ENCODE measurements at places on chromosomes 5 and 9.

DNA sequence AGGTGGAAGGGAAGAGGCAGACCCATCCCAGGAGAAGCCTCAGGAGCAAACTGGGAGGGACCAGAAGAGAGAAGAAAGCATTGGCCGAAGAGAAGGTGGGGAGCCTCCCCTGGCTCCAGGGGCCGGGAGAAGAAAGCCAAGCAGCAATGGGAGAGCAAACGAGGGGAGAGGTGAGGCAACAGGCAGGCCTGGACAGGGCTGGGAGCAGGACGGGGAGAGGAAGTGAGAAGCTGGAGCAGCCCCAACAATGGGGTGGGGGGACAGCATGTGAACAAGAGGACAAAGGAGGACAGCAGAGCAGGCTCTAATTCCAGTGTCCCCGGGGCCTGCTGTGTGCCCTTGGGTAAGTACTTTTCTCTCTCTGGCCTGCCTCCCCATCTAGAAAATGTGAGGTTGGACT, 115.3 kb downstream of the PSD2 start:
- DNase-seq = no peak

GRCh38 chr5:157068339-157068738, 9.4 kb upstream of the HAVCR1 start:
- DNase-seq = no peak

GRCh38 chr9:114503009-114503408, 2.3 kb downstream of the WHRN start:
- DNase-seq = no peak

- DNase-seq = no peak
Observed at GRCh38 chr5:174173766-174174165, 128.3 kb downstream of the NSG2 start.

GRCh38 chr9:16987026-16987425, 116.6 kb upstream of the BNC2 start:
- DNase-seq = peak; percentile 78

DNA sequence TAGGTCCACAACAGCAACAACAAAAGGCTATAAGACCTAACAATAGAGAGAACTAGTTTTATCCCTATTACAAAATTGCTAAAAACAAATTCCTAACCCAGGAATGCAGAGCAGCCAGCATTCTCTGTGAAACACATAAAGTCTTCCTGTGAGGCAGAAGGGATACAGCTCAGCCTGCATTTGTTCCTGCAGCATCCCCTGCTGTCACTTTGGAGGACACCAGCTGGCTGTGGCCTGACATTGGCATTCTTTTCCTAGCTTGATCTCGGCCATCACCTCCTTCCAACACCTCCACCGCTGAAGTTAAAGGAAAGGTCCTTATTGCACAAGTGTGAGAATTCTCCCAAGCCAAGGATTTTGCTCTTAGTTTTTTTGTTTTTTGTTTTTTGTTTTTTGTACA, 186.1 kb downstream of the SNCAIP start:
- no peak for DNase-seq

DNA sequence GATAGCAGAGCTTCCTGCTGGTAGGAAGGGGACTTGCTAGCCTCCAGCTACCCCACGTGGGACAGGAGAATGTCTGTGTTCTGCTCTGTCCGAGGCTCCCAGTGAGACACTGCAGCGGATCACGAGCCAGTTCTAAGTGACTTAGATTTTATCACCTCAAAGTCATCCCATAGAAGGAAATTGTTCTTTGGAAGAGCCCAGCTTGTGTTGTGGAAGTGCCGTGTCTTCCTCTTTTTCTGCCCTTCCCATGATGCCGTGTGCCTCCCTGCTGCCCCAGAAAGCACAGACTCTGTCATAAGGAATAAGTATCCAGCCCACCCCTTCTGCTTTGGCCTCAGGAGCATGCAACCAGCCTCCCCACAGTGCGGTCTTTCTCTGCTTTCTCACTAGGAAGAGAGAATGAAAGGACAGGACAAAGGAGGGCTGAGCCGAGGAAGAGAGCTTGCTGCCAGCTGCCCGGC, 35.6 kb downstream of the RUFY1 start:
- no peak for DNase-seq

- DNase-seq = no peak
Observed at GRCh38 chr5:157269165-157269671, 3.3 kb downstream of the CYFIP2 start.
